ENCODE measurements at places on chromosomes 5 and 9.

DNA sequence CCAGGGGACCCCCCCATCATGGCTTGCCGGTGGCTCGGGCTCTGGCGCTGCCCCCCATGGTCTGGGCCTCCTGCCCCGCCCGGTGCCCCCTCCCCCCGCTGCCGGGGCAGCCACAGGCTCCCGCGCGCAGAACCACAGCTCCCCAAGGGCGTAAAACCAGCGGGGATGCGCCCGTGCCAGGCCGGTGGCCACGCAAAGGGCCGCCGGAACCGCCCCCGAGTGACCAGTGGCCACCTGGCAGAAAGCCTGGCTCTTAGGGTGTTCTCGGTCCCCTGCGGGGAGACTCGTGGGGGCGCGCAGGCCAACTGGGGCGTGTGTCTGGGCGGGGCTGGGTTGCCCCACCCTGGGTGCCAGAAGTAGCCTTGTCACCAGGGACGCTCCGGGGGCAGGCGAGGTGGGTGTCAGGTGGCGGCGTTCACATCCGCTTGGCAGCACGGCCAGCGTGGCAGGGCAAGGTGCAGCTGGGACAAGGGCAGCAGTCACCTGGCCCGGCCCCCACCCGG is 515 bp upstream of the AGPAT2 start:
- DNase-seq, result no peak

DNA sequence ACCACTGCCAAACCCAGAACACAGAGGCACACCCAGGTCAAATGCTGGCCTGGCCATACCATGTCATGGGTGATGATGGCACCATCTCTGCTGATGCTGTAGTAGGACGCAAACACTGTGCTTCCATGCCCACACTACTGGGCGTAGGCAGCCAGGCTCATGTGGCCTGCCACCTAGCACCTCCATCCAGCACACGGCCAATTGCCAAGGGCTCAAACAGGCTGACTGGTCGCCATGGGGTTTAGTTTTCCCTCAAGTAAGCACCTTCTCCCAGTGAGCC is 39.4 kb downstream of the BICD2 start:
- no peak for DNase-seq

DNA sequence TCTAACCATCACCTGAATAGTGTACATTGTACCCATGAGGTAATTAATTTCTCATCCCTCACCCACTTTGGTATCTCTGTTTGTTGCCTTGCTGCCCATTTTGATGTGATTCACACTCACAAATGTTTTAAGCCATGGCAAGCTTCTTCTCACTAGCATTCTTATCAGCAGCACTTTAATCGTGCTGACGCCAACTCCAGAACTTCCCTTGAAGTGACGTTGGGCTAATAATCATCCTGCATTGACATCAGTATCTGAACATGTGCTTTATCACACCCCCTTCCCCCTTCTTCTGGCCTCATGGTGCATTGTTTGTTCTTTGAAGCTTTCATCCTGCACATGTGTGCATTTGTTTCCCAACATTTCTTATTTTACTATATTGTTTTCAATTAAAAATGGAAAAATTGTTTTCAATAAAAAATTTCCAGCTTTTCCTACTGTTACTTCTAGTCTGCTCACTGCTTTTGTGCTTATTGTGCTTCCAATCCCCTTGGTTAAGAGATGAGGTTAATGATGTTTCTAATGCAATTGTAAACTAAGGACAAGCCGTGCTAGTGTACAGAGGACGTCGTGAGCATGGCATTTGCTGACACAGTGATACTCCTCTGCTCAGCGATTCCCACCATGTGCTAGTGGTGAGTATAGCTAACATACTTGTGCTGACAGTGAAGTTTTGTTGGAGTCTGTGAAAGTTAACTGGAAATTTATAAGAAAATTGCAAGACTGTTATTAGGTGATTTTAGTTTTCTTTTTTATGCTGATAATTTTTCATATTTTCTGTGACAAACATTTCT is 238.5 kb downstream of the KDM4C start:
- DNase-seq, result no peak

- no peak for DNase-seq
Measured at GRCh38 chr5:62896121-62896893, 317.7 kb downstream of the LRRC70 start.

DNA sequence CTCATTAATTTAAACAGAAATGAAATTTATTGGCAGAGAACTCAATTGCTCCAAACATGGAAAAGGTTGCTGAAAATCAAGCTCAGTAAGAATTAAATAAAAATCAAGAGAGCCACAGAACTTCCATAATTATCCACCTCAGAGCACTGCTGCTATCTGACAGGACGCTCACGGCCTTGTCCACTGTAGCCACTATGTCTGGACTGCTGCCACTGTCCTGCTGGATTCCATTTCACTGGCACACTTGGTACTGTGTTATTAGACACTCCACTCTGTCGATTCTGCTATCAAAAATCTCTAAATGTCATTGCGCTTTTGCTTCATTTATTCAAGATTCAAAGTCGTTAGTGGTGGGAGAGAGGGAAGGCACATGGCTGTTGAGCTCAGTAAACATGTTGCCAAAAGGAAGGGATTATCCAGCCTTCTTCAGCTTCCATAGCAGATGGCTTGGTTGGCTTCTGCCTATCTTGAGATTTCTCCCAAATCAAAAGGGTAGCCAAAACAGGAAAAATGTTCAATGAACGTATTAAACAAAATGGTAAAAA is 815.0 kb downstream of the CDH18 start:
- DNase-seq, result no peak

DNA sequence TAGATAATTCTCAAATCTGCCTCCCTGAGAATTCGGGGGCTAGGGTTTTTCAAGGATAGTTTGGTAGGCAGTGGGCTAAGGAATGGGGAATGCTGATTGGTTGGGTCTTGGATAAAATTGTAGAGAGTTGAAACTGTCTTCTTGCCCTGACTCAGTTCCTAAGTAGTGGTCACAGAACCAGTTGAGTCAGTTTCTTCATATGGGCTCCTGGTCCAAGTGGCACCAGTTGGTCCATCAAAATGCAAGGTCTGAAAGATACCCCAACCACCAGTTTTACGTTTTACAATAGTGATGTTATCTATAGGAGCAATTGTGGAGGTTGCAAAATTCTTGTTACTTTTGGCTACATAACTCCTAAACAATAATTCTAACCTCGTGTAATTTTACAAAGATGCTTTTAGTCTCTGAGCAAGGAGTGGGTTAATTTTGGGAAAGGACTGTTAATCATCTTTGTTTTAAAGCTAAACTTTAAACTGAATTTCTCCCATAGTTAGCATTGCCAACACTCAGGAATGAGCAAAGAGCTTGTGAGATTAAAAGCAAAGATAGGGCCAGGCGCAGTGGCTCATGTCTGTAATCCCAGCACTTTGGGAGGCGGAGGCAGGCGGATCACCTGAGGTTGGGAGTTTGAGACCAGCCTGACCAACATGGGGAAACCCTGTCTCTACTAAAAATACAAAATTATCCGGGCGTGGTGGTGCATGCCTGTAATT is 7.7 kb downstream of the CDK7 start:
- DNase-seq, result no peak
